ENCODE measurements at places on chromosomes 5 and 9.

GRCh38 chr9:122464633-122465567 lies 12.8 kb downstream of the OR1J1 start:
- peak; percentile 87 for DNase-seq

DNA sequence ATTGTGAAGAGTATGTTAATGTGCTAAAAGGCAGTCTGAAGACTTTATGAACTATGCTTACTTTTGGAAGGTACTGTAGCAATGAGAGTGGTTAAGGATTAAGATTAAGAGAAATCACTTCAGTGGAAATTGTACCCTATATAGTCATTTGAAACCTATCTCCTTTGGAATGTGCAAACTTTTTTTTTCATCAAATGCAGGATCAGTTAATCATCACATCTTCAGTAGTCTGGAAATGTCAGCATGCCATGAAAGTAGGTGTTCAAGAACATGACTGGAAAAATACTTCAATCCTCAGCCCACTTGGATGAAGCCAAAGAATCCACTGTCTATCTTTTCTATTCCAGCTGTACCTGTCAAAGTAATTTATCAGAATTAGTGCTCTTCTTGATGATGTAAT lies 157.8 kb upstream of the TMEM161B start:
- no peak for DNase-seq

DNA sequence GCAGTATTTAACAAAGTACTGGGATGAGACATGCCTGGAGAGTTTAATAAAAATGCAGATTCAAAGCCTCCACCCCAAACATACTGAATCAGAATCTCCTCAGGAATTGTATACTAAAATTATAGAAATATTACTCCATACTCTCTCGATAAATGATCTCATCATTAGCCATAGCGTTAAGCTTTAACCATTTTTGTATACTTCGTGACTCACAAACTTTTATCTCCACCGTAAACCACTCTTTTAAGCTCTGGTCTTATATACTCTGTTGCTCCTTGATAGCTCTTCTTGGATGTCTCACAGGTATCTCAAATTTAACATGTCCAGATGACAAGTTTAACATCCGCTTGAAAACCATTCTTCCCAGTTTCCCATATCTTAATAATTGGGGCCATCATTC lies 327.8 kb downstream of the ADGRV1 start:
- no peak for DNase-seq

DNA sequence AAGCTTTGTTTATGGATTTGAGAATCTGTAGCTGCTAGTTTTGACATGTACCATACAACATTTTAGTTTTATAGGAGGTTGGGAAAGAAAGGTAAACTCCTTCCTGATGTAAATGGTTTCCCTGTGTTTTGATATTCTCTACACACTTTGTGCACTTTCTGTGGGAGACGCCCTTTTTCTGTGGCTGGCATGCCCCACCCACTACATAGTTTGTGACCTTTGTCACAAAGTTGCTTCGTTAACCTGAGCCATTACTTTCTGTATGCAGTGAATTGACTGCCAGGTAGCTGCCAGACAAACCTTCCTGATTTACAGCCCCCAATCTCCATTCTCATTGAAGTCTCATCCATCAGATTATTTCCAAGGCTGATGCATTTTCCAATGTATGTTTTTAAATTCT lies 90.6 kb downstream of the NLN start:
- no peak for DNase-seq

DNA sequence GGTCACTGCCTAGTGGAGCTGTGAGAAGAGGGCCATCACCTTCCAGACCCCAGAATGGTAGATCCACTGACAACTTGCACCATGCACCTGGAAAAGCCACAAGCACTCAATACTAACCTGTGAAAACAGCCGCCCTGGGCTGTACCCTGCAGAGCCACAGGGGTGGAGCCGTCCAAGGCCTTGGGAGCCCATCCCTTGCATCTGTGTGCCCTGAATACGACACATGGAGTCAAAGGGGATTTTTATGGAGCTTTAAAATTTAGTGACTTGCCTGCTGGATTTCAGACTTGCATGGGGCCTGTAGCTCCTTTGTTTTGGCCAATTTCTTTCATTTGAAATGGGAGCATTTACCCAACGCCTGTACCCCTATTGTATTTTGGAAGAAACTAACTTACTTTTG lies 62.4 kb upstream of the HTR4 start:
- no peak for DNase-seq

DNA sequence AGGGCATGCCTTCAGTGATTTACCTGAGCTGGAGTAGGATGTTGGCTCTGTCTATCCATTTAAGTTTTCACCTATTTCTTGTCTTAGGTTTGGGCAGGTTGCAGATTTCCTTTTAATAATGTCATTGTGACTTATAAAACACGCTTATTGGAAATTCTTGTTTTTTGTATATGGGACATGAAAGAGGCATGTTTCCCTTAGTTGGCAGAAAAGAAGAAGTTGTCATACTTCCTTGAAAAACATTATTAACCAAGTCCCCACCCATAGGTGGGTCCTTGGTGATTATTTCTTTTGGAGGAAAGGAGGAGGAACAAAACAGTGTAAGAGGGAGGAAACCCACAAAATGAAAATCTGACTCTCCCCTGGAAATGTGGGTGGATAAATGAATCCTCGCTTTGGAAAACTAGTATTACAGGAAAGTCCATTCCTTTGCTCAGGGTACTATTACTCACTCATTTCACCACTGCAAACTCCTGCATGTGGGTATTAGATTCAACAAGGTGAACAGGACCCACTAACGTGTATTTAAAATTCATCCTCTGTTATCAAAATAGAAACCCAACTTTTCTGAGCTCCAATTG lies 9.3 kb downstream of the CER1 start:
- DNase-seq, result no peak

DNA sequence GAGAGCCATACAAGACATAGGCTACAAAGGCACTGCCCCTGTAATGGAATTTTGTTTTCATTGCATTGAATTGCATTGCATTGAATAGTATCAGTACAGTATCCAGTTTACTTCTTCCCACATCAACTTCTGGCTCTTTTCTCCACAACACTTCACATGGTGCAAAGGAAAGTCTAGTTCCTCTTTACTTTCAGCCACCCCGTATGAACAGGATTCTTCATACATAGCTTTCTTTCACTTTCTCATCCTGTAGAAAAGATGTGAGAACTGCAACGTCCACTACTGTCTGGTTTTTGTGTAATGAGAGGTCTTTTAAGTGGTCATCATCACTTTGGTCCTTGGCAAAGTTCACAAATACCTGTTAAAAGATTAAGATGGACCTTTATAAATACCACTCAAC lies 20.2 kb downstream of the NIPSNAP3B start:
- no peak for DNase-seq

DNA sequence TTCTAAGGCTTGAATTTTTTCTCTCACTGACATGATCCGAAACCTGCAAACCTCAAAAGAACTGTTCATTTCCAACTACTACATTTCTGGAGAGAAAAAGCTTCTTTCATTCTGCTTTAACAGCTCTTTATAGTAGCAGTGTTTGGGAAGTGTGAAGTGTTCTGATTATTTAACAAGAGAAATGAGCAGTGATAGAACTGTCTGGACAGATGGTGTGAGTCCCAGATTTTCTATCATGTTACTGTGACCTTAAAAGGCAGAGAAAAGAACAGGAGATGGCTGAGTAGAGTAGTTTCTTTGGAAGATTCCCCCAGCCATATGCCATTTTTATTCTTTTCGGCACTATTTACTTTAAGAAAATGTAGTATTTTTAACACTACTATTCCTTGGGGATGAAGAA lies 41.3 kb upstream of the TAL2 start:
- no peak for DNase-seq

DNA sequence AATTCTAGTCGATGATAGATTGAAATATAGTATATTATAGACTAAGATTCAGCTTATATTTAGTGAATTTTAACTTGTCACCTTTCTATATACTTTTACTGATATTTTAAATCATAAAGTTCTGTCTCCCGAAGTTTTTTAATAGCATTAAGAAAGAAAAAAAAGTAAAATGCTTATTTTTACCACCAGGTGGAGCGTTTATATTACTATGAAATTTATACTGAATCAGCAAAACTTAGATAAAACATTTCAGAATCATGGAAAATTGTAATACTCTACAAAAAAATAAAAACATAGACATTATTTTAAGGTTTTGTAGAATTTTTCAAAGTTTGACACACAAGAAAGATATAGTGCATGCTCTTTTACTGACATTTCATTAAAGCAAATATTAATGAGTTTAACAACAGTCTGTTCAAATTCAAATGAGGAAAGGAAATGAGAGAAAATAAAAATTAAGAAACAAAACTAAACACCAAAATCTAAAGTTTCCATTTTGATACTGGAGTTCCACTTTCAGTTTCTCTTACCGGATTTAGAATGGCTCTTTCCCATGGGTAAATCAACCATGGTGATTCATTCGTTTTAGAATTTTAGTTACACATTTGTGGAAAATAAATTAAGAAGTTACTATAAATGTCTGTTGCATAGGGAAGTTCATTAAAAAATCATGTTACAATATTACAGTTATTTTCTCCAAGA lies 1035.3 kb downstream of the CDH12 start:
- no peak for DNase-seq

DNA sequence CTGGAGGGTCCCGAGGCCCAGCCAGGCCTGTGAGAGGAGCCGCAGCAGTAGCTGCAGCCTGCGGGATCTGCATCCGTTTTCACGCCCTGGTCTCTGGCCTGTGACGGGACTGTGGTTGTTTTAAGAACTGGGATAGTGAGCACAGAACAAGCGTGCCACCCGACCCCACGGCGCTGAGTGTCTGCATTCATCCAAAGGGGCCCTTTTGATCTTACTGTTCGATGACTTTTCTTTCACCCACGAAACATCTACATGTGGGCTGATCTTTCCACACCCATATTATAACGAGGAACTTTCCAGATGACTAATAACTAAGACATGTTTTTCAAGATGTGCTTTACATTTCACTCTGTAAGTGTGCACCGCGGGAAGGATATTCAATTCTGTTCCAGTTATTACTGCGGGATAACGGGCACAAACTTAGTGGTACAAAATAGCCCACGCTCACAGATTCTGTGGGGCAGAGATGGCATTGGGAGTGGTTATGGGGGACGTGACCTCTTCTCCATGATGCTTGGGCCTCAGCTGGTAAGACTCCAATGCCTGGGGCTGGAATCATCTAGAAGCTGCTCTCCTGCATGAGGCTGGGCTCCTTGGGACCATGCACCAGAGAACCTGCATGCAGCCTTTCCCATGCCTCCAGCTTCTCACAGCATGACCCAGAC lies 165.0 kb downstream of the SYK start:
- DNase-seq, result no peak

DNA sequence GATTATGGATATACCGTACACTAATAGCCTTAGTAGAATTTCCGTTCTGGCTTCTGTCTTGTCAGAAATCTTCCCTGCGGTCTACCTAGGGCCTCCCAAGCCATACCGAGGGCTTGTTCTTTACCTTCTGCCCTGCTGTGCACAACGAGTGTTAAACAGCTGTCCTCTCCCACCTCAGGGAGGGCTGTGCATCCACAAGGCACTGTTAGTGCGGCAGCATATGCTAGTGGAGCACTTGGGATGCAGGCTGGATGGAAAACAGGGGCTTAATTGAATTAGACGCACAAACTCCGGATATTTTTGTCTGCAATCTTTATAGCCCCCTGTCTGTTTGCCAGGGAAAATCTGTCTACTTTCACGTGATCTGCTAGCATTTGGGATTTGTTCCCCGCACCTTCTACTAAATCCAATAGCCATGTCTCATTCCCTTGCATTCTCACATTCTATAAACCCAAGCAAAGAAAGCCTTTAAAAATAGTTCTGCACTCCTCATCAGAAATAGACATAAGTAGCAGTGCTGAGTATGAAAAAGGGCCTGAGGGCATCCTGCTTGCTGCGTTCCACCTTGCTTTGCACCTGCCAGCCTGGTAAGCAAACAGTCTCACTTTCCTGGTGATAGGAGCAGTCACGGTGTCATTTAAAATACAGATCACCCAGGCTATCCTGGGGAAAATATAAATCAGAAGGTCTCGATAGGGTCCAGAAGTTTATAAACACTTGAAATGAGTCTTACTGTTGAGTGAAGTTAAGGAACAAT lies 382.6 kb downstream of the RASEF start:
- DNase-seq, result no peak

- no peak for DNase-seq
Measured at GRCh38 chr5:143128412-143129071, 274.9 kb downstream of the NR3C1 start.

DNA sequence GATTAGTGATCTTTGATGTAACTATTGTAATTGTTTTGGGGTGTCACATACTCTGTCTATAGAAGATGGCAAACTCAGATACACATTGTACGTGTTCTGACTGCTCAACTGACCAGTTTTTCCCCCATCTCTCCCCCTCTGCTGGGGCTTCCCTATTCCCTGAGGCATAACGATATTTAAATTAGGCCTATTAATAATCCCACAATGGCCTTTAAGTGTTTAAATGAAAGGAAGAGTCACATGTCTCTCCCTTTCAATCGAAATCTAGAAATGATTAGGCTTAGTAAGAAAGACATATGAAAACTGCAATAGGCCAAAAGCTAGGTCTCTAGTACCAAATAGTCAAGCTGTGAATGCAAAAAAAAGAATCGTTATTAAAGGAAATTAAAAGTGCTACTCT lies 265.6 kb downstream of the TMEM232 start:
- DNase-seq, result no peak

DNA sequence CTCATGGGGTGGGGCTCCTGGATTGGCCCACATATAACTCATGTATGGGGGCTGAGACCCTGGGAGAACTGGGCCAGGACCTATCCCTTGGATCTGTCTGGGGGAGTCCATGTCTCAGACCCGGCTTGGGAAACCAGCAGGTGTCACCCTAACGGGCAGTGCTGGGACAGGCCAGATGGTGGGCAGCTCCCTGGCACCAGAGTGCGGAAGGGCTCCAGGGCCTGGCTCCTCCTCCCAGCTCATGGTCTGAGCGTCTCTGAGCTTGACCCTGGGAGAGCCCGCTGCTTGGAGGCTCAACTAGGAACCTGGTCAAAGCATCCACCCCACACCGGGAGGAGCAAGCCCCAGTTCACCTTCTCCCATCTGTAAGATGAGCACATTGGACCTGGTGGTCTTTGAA lies 15.5 kb upstream of the NCS1 start:
- no peak for DNase-seq

DNA sequence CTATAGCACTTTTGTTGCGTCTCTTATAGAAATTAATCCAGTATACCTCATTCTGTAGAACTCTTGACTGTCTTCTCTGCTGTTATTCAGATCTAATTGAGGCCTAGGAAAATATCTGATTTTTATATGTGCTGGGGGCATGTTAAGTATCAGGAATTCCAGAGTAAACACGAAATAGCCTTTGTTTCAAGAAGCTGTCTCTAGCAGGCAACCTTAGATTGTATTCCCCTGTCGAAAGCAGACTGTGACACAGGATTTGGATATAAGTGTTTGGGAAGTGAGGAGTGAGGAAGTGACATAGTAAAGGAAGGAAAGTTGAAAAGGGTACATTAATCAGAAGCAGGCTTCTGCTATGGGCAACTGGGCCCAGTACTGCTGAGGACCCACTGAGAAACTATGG lies 72.1 kb upstream of the RASA1 start:
- DNase-seq, result peak; percentile 29

DNA sequence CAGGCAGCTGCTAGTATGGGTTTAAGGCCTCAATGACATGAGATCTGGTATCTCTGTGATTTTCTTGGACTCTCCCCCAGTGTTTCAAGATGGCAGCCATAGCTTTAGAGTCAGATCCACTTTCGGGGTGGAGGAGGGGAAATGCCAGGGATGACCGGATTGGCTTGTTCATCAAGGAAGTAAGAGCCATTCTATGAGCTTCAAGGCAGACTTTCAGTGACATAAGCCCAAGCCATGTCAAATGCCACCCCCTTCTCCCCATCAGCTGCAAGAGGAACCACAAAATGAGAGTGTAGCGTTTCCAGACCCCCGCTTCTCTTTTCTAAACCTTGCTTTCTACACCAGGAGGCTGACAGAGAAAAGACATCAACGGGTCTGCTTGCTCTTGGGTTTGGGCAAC lies 271.8 kb downstream of the PSAT1 start:
- DNase-seq, result no peak

Data from glomerular endothelial cell (primary cell).